ENCODE measurements at places on chromosomes 12 and 14.

DNA sequence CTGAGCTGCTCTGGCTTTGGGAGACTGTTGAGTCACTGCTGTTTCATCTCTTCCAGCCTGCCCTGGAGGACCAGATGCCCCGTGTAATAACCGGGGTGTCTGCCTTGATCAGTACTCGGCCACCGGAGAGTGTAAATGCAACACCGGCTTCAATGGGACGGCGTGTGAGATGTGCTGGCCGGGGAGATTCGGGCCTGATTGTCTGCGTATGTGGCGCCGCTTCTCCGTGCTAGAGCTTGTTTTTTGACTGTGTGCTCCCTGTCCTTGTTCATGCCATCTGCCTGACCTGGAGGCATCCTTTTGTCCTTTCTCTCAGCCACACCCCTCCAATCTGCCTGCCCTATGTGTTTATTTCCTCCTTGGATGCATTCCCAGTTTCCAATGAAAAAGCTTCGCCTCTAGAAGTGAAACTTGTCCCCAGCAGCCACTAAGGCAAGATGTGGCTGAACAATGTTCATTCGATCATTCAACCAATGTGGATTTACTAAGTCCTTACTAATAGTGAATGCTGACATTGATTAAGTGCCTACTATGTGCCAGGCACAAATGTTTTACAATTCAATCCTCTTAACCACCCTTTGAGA, 98.6 kb downstream of the NT5DC3 start:
- peak; percentile 23 for DNase-seq

GRCh38 chr14:95980402-95980801, 58.8 kb upstream of the C14orf132 start:
- no peak for DNase-seq

- DNase-seq = no peak
Observed at GRCh38 chr12:57461276-57461916, 1.8 kb downstream of the GLI1 start.

GRCh38 chr14:54465654-54466053, 23.1 kb downstream of the GMFB start:
- DNase-seq = peak; percentile 4

DNA sequence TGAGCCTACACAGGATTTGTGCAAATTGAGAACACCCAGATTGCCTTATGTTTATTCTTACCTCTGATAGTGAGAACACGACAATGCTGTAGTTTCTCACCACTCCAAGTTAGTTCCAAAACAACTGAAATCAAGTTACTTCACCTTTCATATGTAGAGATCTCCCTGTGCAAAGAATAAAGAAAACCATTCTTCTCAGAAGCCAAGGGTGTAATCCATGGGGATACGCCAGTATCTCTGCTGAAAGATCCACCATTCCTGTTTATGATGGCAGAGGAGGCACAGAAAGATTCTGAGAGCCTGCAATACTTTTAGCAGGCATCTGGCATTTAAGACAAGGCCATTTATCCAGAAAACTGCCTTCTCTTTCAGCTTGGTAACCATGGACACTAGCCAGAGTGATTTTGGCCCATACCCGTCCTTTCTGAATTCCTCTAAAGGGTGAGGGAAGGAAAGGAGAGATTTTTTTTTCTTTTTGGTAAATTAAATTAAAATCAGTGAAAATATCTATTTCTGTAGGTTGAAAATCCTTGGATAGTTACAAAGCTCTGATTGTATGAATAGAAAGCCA, 355.4 kb upstream of the FAR2 start:
- no peak for DNase-seq

DNA sequence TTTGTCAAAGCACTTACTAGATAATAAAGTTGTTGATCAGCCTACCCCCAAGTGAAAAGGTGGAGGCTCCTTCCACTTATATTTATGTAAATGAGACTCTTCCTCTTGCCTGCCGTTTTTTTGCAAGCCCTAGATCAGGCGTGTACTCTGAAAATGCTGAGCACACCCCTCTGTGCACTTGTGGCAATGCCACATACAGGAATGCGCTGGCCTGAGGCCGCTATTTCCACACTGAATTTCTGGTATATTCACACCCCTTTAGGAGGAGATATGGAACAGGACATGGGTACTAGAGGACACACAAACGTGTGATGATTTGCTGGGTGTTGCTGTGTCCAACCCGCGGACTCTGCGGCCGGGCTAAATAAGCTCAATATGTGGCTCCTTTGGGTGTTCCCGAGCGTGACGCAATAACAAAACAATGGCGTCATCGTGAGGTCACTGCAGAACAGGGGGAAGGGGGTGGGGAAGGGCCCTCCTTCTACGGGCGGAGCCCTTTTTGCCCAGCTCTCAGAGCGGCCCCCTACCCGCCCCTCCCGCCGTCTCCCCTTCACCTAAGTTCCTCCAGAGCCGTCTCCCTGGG, 554 bp upstream of the TSPAN31 start:
- DNase-seq = no peak

GRCh38 chr12:106840243-106840642, 65.8 kb downstream of the RIC8B start:
- DNase-seq = no peak

GRCh38 chr12:108596854-108597558, 878 bp downstream of the TMEM119 start:
- DNase-seq = no peak

- DNase-seq = no peak
Observed at GRCh38 chr12:30420561-30420960, 275.1 kb downstream of the IPO8 start.

DNA sequence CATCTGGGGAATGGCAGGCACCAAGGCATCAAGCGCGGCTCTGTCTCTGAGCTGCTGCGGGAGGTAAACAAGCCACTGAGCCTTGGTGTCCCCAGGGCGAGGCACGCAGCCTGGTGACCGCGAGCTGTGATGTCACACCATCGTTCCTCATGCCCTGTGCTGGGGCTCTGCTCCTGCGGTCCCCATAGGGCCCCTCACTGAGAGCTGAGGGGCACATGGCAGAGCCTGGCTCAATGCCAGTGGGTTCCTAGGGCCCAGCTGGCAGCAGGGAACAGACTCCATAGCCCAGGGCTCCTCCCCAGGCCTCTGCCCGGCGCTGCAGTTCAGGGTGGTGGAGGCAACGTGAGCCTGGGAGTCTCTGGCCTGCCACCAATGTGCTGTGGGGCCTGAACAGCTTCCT, 22.6 kb downstream of the CHGA start:
- DNase-seq = no peak

DNA sequence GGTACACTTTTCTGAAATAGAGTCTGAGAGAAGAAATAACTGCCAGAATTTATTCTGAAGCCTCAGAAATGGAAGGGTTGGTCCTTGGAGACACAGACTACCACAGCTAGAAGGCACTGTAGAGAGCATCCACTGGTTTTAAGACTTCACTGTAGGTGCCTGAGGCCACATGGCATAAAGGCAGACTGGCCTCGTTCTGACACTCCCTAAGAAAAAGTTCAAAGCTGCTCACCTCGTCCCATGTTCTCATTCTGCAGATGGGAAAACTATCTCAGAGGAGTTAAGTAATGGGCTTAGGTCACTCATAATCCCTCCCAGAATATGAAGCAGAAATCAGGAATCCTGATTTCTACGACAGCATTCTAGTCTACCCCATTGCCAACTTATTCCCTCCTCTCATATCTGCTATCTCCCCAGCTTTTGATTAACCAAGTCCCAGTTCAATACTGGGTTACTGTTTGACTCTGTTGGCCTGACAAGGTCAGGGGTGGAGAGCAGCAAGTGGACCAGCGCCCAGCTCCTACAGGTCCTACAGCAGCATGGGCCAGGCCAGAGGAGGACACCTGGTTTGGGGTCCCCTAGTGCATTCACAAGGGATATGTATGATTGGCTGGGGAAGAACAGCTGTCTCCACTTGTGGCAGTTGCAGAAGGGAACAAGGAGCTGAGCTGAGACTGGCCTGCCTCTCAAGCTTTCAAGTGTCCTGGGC, 3.7 kb downstream of the ITGA5 start:
- no peak for DNase-seq

DNA sequence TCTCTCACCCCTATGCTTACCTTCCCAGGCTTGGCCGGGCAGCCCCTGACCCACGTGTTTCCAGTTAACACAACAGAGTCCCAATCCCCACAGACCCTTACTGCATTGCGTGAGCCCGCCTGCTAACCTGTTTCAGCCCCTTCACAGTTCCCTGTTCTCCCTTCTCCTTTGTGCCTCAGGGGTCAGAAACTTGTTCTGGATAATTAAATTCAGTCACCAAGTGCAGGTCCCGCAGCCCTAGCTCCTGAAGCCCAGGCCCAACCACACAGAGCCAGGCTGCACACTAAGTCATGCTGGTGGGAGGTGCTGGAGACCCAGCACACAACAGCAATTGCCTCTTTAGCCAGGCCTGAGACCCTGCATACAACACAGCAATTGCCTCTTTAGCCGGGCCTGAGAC, 9.6 kb downstream of the ISM2 start:
- no peak for DNase-seq

DNA sequence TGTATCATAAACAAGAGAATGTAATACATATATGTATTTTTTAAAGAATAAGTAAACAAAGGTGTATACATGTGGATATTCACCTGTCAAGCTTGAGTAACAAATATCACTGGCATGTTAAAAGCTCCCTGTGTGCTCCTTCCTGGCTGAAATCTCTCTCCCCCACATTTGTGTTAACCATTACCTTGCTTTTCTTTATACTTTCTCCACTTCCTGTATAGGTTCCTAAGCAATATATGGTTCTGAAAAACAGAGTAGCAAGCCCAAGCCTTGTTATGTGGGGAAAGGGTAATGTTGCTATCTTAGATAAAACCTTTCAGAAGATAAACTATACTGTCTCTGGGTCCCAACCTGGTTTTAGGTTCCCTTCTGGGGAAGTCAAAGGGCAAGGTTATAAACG, 32.3 kb upstream of the TBC1D30 start:
- no peak for DNase-seq

GRCh38 chr12:54419088-54419887, at the start of gene ITGA5:
Gene ITGA5, minus strand, starts transcription at chr12:54419266. Its CDS starts 68 bp downstream, at chr12:54419198.
- DNase-seq = no peak

GRCh38 chr12:121290410-121290809, 6.1 kb downstream of the CAMKK2 start:
- DNase-seq = no peak

DNA sequence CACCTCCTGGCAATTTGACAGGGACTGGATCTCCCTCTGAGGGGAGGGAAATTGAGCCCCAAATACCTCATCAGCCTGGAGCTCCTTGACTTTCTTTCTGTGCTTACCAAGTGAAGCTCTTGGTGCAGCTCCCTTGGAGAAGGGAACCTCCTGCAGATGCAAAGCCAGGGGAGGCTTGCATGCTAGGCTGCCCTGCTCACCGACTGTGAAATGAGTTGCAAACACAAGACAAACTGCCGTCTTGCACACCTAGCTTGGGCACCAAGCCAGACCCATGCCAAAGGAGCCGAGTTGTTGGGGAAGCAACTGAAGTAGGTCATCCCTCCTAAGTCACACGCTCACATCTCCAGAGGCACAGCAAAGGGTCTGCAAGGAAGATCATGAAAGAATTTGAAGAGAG, 95.2 kb downstream of the GTF2A1 start:
- no peak for DNase-seq

- DNase-seq = no peak
Observed at GRCh38 chr14:56199982-56200577, 81.9 kb downstream of the PELI2 start.

DNA sequence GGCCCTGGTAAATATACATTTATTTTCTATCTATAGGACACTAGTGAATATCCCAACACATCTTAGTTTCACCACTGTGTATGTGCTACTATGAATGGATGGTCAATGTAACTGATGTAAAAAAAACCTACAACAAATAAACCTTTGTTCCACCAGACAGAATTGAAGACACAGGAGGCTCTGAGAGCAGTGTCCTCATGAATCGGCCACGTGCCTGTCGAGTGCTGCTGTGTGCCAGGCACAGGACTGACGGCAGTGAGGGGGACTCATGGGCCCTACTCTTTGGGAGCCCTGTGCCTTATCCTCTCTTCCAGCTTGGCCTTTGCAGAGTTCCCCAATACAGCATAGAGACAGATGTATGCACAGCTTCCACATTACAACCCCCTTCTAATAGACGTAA, 18.2 kb downstream of the CINP start:
- DNase-seq = no peak

GRCh38 chr12:130714591-130715149, 1.4 kb downstream of the RIMBP2 start:
- no peak for DNase-seq

DNA sequence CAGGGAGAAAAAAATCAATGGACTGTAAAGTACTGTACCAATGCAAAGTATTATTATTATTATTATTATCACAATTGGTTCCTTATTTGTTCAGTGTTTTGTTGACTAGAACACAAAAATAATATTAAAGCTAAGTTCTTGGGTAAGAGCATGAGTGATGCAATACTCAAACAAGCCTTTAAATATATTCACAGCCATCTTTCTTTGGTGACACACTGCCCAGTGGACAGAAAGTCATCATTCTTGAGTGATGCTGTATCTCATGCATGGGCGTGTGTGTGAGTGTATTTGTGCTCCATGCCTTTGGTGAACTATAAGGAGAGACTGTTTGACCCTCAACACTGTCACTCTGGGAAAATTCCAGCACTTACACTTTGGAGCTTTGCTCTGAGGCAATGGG, 93.6 kb downstream of the KCNK10 start:
- no peak for DNase-seq

- DNase-seq = no peak
Observed at GRCh38 chr12:53949631-53950436, 4.9 kb upstream of the HOXC12 start.

GRCh38 chr14:100240668-100241032, 1.7 kb downstream of the YY1 start:
- DNase-seq = no peak

DNA sequence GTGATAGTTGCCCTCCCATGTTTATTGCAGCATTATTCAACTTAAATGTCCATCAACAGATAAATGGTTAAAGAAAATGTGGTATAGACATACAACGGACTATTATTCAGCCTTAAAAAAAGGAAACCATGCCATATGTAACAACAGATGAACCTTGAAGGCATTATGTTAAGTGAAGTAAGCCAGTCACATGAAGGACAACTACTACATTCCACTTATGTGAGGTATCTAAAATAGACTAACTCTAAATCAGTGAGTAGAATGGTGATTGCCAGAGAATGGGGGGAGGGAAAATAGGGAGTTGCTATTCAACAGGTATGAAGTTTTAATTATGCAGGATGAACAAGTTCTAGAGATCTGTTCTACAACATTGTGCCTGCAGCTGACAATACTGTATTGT, 10.1 kb downstream of the PCNX4 start:
- no peak for DNase-seq

- DNase-seq = no peak
Observed at GRCh38 chr14:93811676-93812075, 23.4 kb upstream of the PRIMA1 start.

DNA sequence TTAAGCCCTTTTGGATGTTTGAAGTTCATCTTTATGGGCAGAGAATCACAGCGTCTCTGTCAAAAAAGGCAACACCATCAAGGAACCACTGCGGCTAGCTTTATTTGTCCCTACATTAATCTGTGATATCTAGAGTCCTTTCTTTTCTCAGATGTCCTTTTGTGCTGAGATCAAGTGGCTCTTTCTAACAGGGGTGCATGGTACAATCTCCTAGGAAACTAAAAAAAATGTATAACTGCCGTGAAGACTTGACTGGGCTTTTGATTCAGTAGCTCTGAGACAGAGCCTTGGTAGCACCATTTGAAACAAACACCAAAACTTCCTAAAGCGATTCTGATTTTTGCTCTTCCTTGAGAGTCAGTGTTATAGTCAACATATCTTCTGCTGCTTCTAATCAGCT, 33.3 kb downstream of the KCNK13 start:
- no peak for DNase-seq

Data from cerebellar nuclear complex (tissue), 1 donor.